Hematopoietic multipotent progenitor cell treated with erythropoietin and hydrocortisone succinate and interleukin-3 and kit ligand, for 6 days (in vitro differentiated cells): ENCODE measurements at places on chromosomes 3 and 15.

- peak; percentile 50 for DNase-seq
These were observed 106.5 kb upstream of the ACP3 start for GRCh38 chr3:132210476-132211346.

GRCh38 chr15:79307251-79307650, 3.7 kb upstream of the TMED3 start:
- DNase-seq, result no peak

DNA sequence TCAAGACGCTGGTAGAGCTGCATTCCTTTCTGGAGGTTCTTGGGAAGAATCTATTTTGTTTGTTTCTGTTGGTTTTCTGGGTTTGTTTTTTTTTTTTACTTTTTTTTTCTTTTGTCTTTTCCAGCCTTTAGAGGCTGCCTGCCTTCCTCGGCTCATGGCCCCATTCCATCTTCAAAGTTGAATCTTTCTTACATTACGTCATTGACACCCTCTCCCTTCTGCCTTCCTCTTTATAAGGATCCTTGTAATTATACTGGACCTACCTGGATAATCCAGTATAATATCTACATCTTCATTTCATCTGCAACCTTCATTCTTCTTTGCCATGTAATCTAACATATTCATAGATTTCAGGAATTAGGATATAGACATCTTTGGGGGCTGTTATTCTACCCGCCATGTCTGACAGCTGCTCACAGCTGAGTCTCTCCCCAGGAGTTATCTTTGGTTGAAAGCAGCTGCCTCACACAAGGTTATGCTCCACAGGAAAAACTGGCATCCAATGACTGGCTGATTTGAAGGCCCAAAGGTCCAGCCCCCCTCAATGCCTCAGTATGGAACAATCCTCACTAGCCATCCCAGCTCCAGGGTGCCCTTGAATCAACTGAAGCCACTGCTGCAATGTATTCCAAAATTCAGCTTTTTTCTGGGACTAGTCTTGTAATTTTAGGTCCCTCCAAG, 38.4 kb upstream of the THBS1 start:
- DNase-seq, result no peak

DNA sequence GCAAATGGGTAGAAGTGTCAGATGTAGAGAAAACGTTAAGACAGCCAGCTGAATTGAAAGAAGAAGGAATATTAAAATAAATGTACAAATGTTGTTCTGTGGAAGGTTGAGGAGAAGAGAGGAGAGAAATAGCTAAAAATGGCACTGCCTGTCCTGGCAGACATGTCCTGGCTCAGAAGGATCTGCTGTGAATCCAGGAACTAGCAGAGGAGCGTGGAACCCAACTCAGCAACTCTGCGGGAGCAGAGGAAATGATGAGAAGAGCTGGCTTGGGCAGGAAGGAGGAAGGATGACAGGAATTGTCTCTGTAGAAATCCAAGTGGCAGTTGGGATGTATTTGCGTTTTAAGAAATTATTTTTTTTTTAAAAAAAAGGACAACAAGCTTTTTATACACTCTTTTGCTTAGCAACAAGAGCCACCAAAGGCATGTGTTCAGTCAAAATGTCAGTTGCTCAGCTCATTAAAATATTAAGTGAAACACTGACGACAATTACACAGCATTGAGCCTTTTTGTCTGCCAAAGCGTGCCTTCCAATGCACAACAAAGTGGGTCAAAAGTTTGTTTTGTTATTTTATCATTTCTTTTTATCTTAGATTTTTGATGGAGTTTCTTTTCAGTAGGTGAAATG, 16.1 kb downstream of the NANOGP8 start:
- no peak for DNase-seq

- no peak for DNase-seq
These were observed 43.0 kb downstream of the ABHD5 start for GRCh38 chr3:43733459-43734384.

DNA sequence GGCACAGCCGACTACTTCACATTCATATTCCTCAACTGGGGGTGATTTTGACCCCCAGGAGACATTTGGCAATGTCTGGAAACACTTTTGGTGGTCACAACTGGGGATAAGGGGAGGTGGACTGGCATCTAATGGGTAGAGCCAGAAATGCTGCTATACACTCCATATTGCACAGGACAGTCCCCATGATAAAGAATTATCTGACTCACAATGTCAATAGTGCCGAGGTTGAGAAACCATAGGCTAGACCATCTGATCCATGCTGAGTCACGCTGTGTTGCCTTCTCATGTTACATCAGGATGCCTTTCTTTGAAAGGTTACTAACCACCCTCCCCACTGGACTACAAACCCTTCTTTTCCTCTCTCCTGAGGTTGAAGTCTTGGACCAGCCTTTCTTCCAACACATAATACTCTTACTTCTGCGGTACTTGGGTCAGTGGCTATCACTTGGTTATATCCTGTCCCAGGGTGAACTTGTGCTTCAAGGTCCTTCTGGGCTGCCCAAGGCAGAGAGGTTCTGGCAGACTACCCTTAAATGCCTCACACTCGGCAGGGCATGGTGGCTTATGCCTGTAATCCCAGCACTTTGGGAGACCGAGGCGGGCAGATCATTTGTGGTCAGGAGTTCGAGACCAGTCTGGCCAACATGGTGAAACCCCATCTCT, 68.8 kb downstream of the CTNNB1 start:
- no peak for DNase-seq

DNA sequence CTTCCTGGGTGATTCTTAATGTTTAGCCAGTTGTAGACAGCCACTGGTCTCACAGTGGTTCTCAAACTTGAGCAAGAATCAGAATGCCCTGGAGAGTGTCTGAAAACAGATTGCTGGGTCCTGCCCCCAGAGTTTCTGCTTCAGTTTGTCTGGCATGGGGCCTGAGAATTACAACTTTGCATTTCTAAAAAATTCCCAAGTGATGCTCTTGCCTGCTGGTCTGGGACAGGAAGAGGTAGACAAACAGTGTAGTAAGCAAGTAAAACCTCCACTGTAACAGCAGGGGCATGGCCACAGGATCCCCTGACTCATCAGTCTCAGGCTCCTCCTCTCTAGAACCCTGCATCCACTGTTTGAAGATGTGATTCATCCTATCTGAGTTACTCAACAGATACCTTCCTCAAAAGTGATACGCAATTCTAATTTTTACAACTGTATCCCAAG, 36.5 kb downstream of the DZIP1L start:
- no peak for DNase-seq

DNA sequence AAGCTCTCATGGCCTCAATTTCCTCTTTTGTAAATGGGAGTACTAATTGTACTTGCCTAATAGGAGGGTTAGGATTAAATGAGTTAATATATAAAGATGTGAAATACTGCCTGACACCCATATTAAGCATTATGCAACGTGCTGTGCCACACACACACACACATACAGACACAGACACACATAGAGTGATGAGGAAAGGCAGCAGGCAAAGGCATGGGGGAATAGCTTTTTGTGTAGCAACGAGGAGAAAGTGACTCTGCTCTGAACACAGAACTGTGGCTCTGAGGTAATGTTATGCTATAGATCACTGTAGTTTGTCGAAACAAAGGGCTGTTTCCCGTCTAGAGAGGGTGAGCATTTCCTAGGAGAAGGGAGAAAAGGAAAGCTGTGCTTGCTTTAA, 233.3 kb upstream of the SLCO3A1 start:
- no peak for DNase-seq

- no peak for DNase-seq
These were observed 6.3 kb upstream of the PXK start for GRCh38 chr3:58326267-58326900.

- DNase-seq, result no peak
These were observed 320.6 kb downstream of the ARRDC4 start for GRCh38 chr15:98281130-98281529.

GRCh38 chr3:157844216-157844615, 262.0 kb downstream of the SHOX2 start:
- no peak for DNase-seq
